ENCODE measurements at places on chromosomes 2 and 18.
A peak's percentile ranks its signal among the peaks of the same experiment; 100 is the strongest.

DNA sequence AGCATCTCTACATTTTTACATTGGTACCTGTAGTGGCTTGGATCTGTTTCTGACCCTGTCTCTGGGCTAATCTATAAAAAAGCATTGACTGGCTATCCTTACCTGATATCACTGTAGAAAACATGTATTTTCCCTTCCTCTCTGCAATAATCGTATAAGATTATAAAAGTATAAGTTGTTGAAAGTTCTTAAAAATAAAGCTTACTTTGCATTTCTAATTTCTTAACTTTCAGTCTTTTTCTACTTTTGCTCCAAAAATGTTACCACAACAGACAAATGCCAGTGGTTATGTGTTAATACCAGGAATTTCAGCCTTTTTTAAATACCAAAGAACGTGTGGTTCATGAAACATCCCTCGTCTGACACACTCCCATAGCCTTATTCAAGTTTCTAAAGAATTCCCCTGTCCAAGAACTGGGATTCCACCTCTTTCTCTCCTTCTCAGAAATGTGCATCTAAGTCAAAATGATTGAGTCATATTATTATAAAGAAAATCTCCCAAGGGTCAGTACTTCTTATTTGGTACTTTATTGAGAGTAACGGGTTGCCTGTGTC is 28.5 kb upstream of the ACKR3 start:
- no peak for DNase-seq

DNA sequence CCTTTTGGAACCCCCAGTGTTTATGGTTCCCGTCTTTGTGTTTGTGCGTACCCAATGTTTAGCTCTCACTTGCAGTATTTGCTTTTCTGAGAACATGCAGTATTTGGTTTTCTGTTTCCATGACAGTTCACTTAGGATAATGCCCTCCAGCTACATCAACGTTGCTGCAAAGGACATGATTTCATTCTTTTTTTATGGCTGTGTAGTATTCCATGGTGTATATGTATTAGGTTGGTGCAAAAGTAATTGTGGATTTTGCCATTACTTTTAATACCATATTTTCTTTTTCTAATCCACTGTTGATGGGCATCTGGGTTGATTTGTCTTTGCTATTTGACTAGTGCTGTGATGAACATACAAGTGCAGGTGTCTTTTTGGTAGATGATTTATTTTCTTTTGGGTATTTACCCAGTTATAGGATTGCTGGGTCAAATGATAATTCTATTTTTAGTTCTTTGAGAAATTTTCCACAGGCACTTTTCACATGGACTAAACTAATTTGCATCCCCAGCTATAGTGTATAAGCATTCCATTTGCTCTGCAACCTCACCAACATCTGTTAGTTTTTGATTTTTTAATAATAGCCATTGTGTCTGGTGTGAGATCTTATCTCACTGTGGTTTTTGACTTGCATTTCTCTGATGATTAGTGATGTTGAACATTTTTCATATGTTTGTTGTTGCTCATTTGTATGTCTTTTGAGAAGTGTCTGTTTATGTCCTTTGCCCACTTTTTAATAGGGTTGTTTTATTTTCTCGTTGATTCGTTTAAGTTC is 63.6 kb downstream of the CERS6 start:
- no peak for DNase-seq

- no peak for DNase-seq
Measured at GRCh38 chr2:8984157-8984556, 19.3 kb downstream of the MBOAT2 start.

- DNase-seq: no peak
Measured at GRCh38 chr2:72990695-72991438, 73.5 kb downstream of the EMX1 start.

- no peak for DNase-seq
Measured at GRCh38 chr18:36355511-36355910, 58.0 kb downstream of the FHOD3 start.

GRCh38 chr2:111640480-111640879 is 243.5 kb downstream of the ANAPC1 start:
- DNase-seq: no peak

DNA sequence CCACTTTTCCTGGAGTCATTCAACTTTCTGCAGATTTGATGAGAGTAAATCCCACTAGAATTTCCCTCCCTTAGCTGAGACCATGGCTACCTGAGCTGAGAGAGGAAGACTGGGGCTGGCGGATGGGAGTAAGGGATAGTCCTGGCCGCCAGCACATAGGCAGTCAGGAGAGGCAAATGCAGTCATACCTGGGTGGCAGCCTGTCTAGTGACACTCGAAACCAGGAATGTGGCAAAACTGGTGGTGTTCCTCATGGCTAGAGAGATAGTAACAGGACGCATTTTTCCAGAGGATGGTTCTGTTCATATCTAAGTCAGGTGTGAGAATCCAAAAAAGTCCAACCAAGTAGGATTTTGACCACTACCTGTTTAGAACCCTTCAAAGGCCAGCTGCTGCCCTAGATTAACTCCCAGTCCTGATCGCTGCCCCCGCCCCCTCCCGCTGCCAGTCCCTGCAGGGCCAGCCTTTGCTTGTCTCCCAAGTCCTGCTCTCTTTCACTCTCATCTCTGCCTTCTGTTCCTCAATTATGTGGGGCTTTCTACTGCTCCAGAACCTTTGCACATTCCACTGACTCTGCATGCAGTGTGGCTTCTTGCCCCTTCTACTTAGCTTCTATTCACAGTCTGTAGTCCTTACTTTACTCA is 17.4 kb upstream of the SCG2 start:
- no peak for DNase-seq

DNA sequence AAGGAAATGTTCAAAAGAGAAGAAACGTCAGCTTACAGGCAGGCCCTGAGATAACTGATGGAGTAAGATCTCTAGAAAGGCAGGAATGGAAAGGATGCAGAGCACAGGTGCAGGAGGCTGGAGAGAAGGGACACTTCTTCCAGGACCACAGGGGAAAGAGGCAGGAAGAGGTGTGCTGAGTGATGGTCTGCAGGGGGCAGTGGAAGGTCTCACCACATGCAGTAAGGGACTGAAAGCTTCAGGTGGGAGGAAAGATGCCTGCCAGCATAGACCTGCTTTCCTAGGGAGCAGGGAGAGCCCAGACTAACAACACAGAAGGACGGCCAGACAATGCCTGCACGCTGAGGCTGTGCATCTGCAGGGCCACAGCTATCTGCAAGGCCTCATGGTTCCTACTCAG is 156.8 kb downstream of the L3MBTL4 start:
- DNase-seq: no peak

DNA sequence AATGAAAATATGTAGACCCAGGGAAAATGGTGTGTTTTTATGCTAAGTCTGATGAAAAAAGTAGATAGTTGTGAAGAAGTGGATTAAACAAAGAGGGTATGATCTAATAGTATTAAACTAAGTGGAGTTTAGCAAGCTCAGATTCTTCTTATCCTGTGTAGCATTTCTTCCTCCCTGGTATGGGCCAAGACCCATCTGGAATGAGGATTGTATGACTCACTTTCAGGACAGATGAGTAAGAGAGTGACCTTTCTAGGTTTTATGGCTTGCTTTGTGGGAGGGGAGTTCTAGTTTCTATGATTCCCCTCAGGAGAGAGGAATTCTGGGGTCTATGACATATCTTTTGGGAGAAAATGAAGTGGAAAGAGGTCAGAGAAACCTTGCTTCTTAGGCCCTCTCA is 550.1 kb downstream of the SPAG16 start:
- no peak for DNase-seq

GRCh38 chr18:58175786-58176176 is 131.8 kb downstream of the NEDD4L start:
- no peak for DNase-seq

DNA sequence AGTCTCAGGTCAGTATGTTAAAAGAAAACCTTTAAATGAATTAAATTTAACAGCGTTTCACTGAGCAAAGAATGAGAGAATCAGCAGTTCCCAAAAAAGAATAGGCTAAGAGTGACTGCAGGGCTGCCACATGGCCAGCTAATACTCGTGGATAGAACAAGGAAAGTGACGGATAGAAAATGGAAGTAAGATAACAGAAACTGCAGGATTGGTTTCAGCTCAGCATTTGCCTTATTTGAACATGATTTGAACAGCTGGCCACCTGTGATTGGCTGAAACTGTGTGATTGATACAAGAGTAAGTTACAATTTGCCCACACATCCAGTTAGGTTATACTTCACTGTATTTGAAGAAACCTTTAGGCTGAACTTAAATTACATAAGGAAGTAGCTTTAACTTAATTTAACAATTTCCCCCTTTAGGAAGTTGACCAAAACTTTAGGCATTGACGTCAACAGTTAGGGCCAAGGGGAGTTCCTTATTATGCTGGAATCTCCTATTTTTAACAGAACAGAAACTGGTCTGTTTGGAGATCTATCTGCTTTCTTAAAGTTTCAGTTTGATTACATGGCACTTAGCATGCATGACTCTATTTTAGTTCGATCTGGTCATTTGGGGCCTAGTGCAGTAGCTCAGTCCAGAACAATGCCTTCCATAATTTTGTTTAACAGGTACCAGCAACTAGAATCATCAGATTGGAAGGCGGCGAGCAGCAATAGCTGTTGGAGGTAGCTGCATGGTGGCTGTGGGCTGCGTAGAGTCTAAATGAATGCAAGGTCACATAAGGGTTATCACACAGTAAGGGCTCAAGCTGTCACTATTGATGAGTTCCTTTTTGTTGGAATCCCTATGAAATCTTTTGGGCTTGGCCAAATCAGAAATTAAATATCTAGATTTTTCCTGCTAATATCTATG is 143.4 kb downstream of the TRIM43 start:
- DNase-seq: no peak

GRCh38 chr2:22904126-22904684 is 480.8 kb upstream of the KLHL29 start:
- DNase-seq: peak; percentile 4

- DNase-seq: no peak
Measured at GRCh38 chr2:5465859-5466258, 226.3 kb upstream of the SOX11 start.

GRCh38 chr2:215638687-215639086 is 202.8 kb upstream of the FN1 start:
- DNase-seq: no peak

- no peak for DNase-seq
Measured at GRCh38 chr2:112644155-112644932, 1.4 kb upstream of the SLC20A1 start.

GRCh38 chr2:226489775-226490541 is 309.7 kb downstream of the IRS1 start:
- no peak for DNase-seq

GRCh38 chr2:206688990-206689389 is 29.2 kb downstream of the DYTN start:
- no peak for DNase-seq

DNA sequence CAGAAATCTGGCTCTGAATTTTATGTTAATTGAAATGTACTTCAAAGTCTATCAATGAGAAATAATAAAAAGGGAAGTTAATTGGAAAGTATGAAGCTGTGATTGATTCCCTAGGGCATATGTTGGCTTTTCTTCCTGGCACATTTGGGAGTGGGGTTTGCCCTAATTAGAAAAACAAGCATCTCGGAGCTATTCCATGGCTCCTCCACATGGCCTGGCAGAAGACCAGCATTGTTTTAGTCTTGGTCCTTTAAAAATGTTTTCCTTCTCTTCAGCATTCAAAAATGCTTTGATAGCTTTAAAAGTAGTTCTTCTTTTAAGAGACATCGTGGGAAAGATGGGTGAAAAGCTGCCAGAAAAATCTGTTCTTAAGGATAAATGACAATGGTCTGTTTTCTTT is 445.5 kb upstream of the PKDCC start:
- DNase-seq: no peak

DNA sequence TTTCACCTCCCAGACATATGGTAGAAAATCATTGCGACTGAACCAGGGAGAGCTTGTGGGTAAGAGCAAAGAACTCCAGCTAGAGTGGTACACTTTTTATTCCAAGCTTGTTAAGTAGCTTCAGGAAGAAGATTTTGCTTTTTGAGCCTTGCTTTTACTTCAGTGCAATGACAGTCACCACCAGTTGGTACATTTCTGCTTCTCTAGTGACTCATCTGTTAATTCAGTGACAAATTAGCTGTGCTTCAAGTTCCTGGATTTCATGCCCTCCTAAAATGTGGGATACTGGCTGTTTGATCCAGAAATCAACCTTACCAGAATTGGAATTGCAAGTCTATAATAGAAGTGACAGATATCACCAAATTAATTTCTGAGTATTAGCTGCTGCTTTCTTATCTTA is 117.6 kb upstream of the TTN start:
- no peak for DNase-seq

DNA sequence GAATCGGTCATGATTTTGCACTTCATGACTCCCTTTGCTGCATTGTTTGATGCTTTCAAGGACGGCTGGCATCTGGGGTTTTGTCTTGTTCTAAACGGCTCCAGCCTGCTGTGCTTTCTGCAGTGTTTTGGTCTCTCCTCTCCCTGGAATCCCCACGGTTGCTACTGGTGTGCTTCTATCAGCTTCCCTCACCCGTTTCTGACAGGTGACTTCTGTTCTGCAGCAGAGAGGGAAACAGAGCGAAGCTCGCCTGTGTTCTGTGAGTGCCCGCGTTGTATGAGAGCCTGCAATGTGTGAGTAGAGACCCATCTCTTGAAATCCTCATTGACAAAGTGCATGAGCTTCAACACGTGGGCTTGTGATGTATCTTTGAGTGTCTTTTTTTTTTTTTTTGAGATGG is 102.8 kb downstream of the DCDC2C start:
- DNase-seq: no peak

- no peak for DNase-seq
Measured at GRCh38 chr2:175947073-175947472, 55.0 kb downstream of the LNPK start.

DNA sequence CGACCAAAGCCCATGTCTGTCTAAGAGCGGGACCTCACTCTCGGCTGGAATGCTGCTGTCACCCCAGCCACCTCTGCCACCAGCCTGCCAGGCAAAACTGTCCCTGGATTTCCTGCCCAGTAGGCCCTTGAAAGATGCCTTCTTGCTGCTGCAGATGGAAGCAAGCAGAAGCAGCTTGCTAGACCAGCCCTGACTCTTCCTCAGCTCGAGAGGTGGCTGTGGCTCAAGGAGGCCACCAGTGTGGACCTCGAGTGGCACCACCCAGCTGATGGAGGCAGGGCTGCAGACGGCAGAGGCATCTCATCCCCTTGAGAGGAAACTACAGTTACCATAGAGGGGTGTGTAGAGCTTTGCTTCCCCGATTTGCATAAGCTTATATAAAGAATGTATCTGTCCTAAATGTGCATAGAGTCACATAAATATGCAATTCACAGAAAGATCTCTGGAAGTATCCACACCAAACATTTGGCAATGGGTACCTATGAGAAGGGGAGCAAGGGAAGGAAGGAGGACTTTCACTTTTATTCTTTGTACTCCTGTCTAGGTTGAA is 20.6 kb downstream of the ADCY3 start:
- no peak for DNase-seq

GRCh38 chr2:26269571-26270158 is 24.9 kb downstream of the HADHB start:
- DNase-seq: no peak

DNA sequence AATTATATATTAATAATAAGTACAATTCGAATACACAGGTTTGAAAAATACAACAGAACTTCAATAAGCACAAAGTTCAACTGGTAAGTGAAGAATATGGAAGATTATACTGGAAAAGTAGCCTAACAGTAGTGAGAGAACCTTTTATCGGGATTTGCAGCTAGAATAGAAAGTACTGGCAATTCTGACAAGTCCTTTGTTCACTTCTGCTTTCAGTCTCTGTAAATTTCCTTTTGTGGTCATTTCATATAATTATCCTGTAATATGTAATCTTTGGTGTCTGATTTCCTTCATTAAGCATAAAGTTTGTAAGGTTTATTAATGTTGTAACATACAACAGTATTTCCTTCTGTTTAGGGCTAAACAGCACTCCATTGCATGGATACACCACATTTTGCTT is 67.2 kb downstream of the CUL3 start:
- DNase-seq: no peak

Measured in hippocampal formation (tissue), 2 donors.